Ammon's horn (tissue), 1 donor: ENCODE measurements at places on chromosomes 7 and 10.

DNA sequence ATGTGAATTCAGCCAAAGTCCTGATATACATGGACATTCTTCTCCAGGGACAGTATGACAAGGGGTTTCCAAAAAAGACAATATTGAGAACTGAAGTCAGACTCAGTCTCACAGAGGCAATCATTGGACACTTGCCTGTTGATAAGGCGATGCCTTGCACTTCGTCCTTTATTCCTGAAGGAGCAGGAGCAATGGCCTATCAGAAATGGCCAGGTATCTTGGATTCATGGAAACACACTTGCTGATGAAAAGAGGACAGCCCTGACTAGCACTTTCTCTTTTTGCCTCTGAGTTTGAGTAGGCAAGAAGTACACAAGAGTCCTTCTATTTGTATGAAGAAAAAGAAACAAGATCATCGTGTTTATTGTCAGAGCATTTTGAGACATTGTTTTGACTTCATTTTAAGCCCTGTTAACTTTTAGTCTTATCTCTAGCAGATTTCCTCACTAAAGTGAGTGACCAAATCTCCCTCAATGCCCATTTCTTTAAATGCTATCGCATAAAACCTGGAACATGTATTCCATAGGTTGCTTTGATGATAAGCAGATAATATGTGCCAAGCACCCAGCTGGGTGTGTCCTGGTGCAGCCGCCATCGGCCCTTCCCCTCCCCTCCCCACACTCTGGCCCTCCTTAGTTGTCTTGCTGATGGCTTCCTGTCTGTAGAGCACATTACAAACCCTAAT lies 26.6 kb downstream of the ST8SIA6 start:
- no peak for DNase-seq

DNA sequence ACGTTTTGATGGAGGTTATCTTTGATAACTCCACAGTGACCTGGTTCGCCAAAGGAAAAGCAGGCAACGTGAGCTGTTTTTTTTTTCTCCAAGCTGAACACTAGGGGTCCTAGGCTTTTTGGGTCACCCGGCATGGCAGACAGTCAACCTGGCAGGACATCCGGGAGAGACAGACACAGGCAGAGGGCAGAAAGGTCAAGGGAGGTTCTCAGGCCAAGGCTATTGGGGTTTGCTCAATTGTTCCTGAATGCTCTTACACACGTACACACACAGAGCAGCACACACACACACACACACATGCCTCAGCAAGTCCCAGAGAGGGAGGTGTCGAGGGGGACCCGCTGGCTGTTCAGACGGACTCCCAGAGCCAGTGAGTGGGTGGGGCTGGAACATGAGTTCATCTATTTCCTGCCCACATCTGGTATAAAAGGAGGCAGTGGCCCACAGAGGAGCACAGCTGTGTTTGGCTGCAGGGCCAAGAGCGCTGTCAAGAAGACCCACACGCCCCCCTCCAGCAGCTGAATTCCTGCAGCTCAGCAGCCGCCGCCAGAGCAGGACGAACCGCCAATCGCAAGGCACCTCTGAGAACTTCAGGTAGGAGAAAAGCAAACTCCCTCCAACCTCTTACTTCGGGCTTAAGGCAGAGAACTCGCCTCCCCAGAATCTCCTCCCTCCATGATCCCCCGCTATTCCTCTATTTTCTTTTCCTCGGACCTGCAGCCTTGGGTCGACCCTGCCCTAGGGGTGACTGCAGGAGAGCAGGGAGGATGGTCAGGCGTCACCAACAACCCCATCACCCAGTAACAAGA lies at the start of gene SERPINE1:
Gene SERPINE1, plus strand, starts transcription at position 454 of the 809 bp plus-strand sequence. CDS start 1,290 bp downstream, outside the sequence.
- DNase-seq: peak; percentile 72

DNA sequence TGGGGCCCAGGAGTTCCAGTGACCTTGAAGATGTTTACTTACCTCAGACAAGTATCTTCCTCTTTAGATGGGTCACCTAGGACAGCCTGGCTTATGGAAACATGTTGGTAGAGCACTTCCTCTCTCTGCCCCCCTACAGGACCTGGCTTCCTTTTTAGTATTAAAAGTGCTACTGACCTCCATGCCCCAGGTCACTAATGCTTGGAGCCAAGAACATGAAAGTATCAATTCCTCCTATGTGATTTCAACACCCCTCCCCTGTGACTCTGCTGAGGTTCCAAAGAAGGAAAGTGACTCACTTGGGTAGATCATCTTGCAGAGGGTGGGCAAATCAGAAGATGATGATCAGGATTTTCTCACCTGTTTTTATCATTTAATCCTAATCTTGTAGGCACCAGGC lies 125.3 kb upstream of the CCDC6 start:
- no peak for DNase-seq

- no peak for DNase-seq
Observed at GRCh38 chr10:86111902-86112545, 254.6 kb downstream of the GRID1 start.

GRCh38 chr7:107123392-107123791 lies 45.4 kb upstream of the HBP1 start:
- DNase-seq: no peak

DNA sequence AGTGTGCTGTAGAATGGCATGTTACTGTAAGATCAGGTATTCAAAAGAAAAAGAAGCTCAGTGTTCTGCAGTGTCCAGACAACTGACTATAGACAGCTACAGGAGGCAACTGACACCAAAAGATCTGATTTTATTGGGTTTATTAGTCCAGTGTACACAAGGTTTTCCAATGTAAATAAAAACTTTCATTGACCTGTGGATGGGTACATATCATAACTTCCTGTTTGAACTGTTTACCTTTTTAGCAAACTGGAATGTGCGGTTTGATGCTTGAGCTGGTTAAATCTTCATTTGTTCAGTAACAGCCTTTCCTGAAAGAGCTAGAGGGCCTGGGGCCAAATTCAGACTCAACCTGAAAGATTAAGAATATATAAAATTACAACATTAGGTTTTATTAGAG lies 172.6 kb upstream of the SP8 start:
- DNase-seq: no peak

GRCh38 chr7:72297636-72298035 lies 114.5 kb downstream of the CALN1 start:
- peak; percentile 12 for DNase-seq

GRCh38 chr7:99001482-99002147 lies 123.3 kb downstream of the TRRAP start:
- peak; percentile 56 for DNase-seq

DNA sequence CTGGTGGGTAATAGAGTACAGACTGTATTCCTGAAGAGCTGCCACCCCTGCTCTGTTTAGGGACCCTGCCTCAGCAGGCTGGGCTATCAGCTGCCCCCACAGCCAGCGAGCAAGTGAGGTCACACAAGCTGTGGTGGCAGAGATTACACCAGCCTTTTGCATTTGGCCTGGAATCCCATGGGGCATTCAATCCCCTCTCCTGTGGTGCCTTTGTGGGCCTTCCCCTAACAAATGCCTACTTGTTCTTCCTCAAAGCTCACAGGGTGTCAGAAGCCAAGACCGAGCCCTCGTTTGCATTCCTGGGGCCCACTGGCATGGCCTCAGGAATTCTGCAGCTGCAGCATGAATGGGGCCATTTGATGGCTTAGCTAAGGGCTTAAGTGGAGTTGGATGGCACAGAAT lies 212.7 kb upstream of the PHYHIPL start:
- DNase-seq: peak; percentile 99
